ENCODE measurements at places on chromosomes 5 and 9. TPM values are rescaled to one million over a fixed set of nuclear protein-coding genes. Genes with fewer than 3 reads are reported as not detected.

DNA sequence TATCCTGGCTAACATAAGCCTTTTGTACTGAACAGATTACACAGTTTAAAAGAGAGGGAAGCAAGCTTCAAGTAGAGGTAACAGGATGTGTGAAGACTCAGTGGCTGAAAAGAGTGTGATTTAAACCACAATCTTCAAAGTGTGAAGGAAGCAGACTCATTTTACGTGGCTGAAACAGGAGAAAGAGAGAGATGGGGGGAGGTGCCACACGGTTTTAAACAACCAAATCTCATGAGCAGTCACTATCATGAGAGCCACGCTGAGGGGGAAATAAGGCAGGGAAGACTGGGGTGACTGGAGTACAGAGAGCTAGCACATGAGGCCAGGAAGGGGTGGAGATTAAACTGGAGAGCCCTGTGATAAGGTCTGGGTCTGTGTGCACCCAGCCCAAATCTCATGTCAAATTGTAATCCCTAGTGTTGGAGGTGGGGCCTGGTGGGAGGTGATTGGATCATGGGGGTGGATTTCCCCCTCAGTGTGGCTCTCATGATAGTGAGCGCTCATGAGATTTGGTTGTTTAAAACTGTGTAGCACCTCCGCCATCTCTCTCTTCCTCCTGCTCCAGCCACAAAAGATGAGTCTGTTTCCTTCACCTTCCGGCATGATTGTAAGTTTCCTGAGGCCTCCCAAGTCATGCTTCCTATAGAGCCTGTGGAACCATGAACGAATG is 318.6 kb upstream of the CD180 start:
- DNase-seq, result no peak

DNA sequence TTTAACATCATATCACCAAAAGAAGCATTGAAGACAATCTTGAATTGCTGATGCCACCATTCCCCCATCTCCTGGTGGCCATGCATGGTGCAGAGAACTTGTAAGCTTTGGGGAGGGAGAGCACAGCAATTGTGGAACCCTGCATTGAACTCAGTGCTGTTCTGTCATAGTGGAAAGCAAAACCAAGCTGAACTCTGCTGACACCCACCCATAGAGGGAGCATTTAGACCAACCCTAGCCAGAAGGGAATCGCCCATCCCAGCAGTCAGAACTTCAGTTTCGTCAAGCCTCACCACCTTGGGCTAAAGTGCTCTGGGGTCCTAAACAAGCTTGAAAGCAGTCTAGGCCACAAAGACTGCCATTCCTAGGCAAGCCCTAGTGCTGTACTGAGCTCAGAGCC is 37.4 kb upstream of the RUSC2 start:
- no peak for DNase-seq

GRCh38 chr5:157555037-157555640 is 20.4 kb downstream of the ADAM19 start:
- DNase-seq, result no peak

DNA sequence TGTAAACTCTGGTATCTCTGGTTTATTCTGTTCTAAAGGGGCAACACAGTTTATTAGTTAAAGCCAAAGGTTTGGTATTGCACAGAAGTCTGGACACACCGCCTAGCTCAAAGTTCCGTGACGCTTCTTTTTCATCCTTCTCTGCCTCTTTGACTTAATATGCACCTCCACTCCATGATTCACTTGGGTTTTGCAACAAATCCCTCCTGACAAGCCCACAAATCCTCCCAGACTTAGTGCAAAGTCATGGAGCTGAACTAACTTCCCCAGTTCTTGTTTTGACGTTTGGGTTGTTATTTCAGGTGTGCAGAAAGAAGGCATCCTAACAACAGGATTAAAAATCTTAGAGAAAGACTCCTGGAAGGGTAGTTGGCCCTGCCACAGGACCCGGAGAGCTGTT is 441.6 kb upstream of the DMAC1 start:
- DNase-seq, result no peak

GRCh38 chr5:171783051-171783450 is 2.6 kb upstream of the SMIM23 start:
- DNase-seq, result no peak

Gene LRRC70
- 1.4 TPM for total RNA-seq

- no peak for DNase-seq
These were observed 121.8 kb downstream of the XRCC4 start for GRCh38 chr5:83199126-83199525.

- DNase-seq, result no peak
These were observed 62.3 kb downstream of the ACER2 start for GRCh38 chr9:19470981-19471650.

GRCh38 chr5:17257705-17258273 is 40.4 kb downstream of the BASP1 start:
- no peak for DNase-seq

DNA sequence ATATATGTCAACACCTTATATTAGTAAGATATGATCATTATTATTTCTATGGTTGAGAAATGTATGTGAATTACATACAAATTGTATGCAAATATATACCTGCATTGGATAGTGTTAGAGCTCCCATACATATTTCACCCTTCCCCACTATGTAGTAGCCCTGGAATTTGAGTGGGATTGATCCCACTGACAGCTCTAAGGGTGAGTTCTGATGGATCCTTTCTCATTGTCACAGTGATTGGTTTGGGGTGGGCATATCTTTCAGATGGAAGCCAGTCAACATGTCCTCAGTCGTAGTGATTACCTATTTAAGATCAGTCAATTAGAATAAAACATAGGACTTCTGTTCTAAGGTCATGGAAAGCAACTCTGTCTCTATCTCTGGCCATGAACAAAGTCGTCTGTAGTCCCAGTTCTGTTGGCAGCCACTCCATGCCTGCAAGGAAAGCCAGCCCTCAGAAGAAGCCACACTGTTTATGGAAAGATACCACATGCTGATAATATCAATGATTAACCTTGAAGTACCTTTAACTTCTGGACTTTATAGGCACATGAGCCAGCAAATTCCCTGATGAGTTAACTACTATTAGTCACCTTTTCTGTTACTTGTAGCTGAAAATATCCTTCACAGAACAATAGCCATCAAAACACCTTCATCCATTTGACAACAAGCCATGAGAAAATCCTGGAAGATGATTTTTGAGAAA is 5.1 kb upstream of the CCDC192 start:
- no peak for DNase-seq

Gene GMCL2
- total RNA-seq, result not detected

Gene TIFAB
- not detected for total RNA-seq

Gene MLANA
- not detected for total RNA-seq

Gene TMC1
- total RNA-seq, result not detected

Gene CRB2
- 0.79 TPM for total RNA-seq

DNA sequence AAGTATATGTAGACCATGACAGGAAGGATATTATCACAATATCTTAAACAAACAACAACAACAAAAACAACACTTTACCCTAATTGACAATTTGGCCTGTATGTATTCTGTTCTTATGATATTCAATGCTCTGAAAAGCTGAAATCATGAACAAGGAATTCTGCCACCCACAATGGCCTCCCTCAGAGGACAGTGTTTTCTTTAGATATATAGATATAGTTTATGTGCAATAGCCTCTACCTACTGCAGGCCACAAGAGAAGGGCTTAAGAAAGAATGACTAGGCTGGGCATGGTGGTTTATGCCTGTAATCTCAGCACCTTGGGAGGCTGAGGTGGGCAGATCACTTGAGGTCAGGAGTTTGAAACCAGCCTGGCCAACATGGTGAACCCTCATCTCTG is 104.8 kb downstream of the STARD4 start:
- DNase-seq, result no peak

DNA sequence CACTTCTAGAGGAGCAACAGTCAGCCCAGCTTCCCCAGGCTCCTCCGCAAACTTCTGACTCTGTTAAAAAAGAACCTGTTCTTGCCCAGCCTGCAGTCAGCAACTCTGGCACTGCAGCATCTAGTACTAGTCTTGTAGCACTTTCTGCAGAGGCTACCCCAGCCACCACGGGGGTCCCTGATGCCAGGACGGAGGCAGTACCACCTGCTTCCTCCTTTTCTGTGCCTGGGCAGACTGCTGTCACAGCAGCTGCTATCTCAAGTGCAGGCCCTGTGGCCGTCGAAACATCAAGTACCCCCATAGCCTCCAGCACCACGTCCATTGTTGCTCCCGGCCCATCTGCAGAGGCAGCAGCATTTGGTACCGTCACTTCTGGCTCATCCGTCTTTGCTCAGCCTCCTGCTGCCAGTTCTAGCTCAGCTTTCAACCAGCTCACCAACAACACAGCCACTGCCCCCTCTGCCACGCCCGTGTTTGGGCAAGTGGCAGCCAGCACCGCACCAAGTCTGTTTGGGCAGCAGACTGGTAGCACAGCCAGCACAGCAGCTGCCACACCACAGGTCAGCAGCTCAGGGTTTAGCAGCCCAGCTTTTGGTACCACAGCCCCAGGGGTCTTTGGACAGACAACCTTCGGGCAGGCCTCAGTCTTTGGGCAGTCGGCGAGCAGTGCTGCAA is 72.8 kb downstream of the NUP214 start:
- DNase-seq, result no peak

DNA sequence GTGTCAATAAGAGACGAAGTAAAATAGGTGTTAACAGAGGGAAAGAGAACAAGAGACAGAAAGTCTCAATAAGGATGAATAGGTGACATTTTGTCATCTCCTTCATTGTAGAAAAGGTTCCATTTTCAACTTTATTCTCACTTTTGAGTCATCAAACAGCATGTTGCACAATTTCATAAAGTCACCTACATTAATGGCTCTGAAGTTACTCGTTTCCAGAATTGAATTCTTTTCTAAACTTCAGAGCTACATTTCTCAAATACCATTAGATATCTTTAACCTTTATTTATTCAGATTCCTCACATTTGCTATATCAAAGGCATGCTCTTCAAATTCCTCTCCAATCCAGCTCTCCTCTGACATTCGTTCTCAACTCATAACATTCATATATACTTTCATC is 13.1 kb downstream of the ADAMTS6 start:
- DNase-seq, result no peak

DNA sequence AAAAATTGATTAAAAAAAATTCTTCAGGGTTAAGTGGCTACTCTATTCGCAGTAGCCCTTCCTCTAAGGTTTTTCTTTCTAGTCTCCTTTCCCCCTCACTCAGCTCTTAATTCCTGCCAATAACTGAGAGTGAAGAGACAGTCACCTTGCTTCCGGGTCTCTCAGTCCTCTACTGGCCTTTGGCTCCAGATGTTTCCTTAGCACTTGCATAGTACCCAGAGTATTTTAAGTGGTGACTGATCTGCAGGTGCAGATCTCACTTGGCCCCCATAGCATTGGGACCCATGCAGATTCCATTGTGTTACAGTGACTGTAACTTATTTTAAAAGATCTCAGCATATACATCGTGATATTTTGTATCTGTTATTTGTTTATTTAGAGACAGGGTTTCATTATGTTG is 66.2 kb downstream of the GCNT1 start:
- no peak for DNase-seq

Gene PALM2AKAP2
- 76.1 TPM for total RNA-seq

DNA sequence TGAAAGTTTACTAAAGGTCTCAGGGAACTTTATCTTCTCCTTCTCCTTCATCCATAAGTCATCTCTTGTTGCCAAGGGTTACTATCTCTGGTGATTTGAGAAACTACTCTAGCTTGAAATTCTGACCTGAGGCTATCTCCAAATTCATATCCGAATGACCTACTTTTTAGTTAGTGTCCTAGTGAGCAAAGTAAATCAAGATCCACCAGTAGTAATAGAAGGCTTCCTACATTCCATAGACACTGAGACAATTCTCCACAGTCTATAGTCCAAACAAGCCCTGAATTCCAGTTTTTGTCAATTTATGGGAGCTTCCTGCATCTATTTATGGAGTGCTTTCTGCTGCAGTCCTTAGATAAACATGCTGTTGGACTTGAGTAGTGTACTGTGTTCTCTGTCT is 5.0 kb downstream of the IL7R start:
- DNase-seq, result no peak

GRCh38 chr5:96790961-96791504 is 16.7 kb downstream of the ERAP1 start:
- no peak for DNase-seq

DNA sequence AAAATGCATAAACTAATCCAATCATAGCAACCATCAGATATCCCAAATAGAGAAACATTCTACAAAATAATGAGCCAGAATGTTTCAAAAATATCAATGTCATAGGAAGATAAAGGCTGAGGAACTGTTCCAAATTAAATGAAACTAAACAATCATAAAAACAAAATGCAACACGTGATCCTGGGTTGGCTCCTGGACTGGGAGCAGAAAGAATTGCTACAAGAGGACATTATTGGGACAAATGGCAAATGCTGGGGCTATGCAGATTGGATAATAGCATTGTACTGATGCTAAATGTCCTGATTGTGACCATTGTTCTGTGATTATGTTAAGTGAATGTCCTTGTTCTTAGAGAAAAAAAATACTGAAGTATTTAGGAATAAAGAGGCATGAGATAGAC is 54.2 kb upstream of the AKNA start:
- no peak for DNase-seq

Gene DND1
- 0.67 TPM for total RNA-seq

GRCh38 chr5:135942202-135942771 is 12.5 kb downstream of the LECT2 start:
- no peak for DNase-seq

Gene IFNA21
- total RNA-seq, result not detected

Gene NAIP
- 5.9 TPM for total RNA-seq

GRCh38 chr5:174454464-174454863 is 269.9 kb upstream of the MSX2 start:
- DNase-seq, result no peak

Gene RNF183
- not detected for total RNA-seq

DNA sequence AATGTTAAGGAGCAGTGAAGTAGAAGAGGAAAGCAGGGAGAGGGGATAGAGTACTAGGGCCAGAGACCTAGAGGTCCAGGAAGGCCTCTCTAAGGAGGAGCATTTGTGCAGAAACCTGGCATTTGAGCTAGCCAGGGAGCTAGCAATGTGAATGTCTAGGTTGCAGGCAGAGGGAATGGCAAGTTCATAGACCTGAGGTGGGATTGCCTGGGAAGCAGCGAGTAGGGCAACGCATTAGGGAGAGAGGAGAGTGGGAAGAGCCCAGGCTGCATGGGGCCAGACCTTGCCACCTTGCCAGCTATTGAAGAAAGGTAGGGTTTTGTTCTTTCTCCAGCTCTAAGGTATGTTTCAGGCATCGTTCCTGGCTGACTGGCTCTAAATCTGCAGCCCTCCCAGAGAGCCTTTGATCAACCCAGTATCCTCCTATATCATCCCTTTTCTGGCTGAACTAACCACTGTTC is 54.0 kb downstream of the SLC22A5 start:
- DNase-seq, result no peak

DNA sequence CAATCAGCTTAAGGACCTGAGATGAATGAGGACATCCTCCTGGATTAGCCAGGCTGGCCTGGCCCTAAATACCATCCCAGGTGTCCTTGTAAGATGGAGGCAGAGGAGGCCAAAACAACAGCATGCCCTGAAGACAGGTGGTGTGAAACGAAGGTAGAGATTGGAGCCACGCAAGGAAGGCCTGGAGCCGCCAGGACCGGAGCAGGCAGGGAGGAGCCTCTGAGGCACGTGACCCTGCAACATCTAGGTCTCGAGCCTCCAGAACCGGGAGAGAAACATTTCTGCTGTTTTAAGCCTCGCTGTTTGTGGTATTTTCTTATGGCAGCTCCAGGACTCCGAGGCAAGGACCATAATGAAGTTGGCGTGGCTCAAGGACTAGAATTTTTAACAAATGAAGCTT is 9.7 kb upstream of the COL5A1 start:
- peak; percentile 10 for DNase-seq

Gene CLINT1
- total RNA-seq, result 51.9 TPM
